ENCODE measurements at places on chromosomes 6 and 20.
A peak's percentile ranks its signal among the peaks of the same experiment; 100 is the strongest.

GRCh38 chr20:4814696-4815252 lies 93.1 kb downstream of the PRND start:
- DNase-seq: peak; percentile 62

GRCh38 chr6:71558974-71559373 lies 270.4 kb downstream of the OGFRL1 start:
- no peak for DNase-seq

DNA sequence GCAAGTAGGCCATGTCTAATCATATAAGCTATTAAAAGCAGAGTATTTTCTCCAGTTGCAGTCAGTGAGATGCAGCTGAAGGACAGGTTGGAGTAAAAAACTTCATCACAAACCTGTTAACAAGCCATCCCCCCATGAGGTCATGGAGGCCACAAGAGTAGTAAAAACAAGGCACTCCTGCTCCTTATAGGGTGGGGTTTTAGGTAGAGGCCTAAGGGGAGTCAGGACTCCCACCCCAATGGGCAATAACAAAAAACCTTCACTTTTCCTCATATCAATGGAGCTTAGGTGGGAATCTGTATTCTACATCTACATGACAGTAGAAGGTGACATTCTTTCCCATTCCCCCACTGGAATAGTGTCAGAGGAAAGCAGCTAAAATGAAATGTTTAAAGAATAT lies 428.1 kb upstream of the KHDRBS2 start:
- DNase-seq: no peak

DNA sequence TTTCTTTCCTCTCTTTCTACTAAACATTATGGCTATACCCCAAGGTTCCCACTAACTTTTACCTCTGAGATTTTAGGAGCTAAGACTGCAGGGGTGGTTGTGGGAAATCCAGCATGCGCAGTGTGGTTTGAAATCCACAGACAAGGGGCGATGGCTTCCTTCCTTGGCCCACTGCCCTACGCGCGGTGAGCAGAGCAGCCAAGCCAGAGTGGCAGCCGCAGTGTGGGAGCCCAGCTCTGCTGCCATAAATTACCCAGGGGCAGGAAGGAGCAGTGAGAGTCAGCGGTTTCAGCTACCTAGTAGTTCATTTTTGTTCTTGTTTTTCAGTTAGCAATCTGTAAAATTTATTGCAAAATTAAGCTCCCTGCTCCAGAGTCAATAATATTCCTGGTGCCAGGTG lies 101.4 kb downstream of the BMP2 start:
- no peak for DNase-seq

DNA sequence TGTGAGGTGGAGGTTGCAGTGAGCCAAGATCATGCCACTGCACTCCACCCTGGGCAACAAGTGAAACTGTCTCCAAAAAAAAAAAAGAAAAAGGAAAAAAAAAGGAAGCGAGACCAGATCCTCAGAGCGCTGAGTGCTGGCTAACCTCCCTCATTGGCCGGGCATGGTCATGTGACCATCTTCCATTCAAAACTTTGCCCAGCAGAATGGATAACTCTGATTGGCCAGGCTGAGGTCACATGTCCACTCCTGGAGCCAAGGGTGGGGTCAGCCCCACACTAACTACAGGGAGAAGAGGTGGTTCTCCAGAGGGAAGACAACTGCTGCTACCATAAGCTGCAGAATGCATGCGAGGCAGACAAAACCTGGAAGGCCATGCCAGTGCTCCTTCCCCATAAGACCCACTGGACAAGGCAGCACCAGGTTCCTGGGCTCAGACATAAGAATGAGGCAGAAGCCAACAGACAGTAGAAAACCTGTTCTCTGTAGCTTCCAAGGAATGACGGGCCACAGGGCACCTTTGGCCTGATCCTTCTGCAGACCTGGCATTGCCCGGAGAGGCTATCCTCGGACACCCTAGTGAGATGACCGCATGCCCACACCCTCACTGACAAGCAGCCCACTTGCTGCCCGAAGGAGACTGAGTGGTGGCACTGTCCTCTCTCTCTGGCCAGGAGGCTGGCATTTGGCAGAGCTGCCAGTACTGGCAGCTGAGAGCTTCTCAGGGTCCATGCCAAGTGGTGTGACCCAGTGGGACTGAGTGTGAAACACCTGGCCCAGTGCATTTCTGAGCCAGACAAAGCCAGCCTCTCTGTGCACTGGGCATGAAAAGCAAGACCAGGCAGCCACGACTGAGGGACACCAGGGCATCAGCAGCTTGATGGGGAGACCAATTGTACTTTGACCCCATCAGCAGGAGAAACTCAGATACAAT lies 311.9 kb upstream of the SULF2 start:
- DNase-seq: no peak

GRCh38 chr6:136657666-136658065 lies 107.4 kb upstream of the MAP7 start:
- no peak for DNase-seq
